ENCODE measurements at places on chromosomes 1 and 21.

DNA sequence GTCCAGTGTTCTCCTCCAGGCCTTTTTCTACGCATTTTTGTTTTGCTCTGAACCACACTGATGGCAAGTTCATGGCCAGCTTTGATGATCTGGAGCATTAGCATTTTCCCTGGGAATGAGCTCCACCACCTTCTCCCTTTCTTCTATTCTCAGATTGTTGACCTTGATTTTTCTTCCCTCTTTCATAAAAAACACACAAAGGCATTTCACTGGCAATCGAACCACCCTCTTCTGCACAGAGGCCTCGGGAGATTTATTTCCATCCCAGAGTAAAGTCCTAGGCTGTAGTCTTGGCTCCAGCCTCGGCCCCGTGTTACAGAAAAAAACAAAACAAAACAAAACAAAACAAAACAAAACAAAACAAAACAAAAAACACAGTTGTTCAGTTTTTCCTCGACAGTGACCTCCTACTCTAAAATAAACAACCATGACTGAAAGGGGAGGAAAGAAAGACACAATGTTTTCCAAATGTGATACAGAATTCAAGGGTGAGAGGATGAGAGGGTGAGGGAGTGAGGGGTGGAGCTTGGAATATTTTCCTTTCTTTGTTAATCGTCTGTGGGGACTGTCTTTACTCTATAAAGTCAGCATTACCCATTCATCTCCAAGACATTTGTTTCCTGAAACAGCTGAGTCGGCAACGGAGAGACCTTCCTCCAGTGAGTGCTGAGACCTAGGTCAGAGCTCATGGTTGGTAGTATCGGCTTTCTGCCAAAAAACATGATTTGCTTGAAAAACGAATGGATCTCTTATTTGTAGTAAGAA lies 29.8 kb upstream of the RNF186 start:
- DNase-seq = no peak

DNA sequence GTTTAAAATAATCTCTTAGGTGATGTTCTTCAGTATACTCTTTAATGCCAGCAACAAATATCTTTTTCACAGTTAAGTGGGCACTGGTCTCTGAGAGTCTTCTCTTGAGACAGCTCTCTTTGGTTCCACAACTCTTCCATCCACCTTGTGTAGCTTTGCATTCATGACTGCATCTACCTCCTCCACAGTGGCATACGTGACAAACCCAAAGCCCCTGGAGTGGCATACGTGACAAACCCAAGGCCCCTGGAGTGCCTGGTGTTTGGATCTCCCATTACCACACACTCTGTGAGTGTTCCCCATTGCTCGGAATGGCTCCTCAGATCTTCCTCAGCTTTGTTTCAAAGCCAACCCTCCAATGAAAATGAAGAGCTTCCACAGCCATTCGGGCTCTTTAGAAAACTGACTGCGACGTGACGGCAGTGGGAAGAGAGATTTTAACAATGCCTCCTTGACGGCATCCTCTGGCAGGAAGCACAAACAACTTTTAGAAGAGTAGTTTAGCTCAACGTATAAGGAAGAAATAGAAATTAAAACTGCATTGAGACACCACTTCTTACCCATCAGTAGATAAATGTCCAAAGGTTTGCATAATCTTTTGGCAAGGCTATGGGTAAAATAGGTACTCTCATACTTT lies 45.8 kb downstream of the SLC30A7 start:
- no peak for DNase-seq

DNA sequence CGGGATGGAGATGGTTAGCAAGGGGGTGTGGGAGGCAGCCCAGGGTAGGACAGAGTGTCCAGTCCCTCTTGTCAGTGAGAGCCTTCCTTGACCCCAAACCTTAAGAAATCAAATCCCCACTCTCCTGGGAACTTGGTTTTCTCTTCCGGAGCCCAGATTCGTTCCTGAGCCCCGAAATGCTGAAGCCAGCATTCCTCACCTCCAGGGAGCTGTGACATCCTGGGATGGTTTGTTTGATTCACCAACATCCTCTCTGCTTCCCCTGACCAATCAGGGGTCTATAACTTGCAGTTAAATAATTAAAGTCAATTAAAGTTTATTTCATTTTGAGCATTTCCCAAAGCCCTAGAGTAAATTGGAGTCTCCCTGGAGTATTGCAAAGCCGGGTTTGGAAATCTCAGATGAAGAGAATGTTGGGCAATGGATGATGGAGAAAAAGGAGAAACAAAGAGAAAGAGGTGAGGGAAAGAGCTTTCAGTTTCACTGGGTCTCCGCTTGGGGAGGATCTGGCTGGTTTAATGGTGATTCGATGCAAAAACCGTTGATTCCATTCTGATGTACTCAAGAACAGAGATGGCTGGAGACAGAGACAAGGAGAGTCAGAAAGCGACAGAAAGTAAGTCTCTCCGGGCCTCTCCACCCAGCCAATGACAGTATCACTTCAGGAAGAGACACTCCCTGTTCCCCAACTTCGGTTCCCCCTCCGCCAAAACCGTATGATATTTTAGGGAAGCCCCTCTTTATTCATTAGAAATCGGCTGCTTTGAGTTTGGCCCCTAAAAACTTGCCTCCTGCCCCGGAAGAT lies 12.8 kb upstream of the ALX3 start:
- DNase-seq = no peak

DNA sequence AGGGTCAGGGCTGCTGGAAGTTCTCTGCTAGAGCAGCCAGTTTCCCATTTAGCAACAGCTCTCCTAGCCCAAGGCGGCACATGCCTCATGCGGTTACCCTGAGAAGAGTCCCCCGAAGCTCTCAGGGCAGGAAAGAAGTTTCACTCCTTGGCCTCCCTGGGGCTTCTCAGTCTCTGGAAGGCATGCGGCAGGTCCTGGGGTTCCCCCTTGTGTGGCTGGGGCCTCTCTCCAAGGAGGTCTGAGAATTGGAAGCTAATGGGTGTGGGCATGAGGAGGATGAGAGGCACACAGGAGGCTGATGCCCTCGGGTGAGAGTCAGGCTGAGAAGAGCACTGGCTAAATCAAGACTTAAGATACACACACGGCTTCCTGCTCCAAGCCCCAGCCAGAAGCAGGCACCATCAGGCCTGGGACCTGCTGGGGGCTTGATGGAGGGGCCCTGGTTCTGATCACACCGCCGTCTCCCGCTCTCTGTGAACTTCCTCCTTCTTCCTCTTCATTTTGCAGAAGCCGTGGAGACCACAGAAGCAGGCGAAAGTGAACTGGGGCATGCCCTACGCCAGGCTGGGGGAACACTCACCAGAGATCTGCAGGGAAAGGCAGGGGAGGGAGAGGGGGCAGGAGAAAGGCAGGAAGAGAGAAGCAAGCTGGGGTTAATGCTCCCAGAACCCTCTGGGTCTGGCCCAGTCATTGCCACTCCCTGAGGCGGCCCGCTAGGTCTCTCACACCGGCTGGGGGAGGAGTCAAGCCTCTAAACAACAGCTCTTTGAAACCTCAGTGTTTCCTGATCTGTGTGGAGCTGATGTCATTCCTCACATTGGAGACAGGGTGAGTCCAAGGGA lies 15.1 kb downstream of the BLACAT1 start:
- DNase-seq = peak; percentile 70

DNA sequence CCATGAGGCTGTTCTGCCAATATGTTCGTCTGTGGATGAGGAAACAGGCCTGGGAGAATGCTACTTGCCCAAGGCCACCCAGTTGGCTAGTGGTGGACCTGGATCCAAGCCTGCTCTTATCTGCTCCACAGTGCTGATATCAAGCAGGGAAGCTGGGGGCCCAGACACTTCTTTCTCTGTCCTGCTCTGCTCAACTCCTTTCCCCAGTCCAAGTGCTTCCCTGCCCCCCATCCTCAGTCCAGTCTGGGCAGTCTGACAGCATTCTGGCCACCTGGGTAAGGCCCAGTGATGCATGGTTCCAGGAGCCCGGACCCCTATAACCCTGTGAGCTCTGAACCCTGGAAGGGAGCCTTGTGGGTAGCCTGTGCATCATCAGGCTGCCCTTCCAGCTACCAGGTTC lies 4.2 kb upstream of the PAQR7 start:
- DNase-seq = no peak

- DNase-seq = no peak
These were observed 35.8 kb downstream of the OLFML2B start for GRCh38 chr1:161987872-161988271.

Measured in RPMI7951 (cell line).